Mammary epithelial cell (primary cell): ENCODE measurements at places on chromosomes 3 and 15. TPM values are rescaled to one million over a fixed set of nuclear protein-coding genes. Genes with fewer than 3 reads are reported as not detected.

DNA sequence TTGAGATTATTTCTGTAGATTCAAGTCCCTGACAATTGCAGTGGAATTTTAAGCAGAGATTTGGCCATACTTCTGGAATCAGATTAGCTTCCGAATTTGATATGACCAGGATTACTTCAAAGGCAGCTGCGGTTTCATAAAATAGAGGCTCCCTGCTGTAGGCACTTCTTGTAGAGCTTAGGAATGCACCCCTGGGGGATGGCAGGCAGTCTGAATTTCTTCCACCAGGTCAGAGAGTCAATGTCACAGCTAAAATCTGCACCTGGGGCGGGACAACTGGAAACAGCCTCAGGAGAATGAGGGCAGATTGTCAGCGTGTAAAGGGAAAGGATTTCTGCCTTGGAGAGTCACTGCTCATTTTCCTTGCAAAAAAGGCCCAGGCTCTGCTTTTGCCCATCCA, 182.6 kb downstream of the ARRDC4 start:
- no peak for DNase-seq

GRCh38 chr3:72238010-72238691, 453.2 kb upstream of the PROK2 start:
- DNase-seq = no peak

DNA sequence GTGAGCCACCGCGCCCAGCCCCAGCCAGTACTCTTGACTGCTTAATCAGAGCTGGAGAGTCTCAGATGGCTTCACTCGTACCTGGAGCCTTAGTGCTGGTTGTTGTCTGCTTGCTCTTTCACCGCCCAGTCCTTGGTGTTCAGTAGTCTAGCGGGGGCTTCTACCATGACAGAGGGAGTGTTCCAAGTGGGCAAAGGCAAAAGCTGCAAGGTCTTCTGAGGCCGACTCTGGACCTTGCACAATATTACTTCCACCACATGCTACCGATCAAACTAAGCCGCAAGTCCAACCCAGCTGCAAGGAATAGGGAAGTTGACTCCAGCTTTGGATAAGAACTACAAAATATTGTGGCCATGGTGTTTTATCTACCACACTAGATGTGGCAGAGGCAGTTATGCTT, 6.6 kb downstream of the PARL start:
- no peak for DNase-seq

DNA sequence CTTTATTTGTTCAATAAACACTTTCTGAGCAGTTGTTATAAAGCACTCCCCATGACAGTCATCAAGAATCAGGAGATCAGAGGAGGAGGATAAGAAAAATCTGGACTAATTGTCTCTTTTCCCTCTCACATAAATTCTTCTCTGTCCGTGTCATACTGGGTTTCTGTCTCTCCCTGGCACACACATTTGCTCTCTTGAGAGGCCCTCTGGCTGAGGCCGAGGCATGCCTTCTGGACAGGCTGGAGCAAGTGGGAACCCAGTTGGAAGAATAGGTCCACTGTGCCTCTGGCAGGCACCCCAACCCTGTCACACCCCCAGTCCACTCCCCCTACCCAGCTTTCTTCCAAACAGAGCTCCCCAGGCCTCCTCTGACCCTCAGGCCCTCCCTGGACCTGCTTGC, 315.8 kb downstream of the UACA start:
- no peak for DNase-seq

DNA sequence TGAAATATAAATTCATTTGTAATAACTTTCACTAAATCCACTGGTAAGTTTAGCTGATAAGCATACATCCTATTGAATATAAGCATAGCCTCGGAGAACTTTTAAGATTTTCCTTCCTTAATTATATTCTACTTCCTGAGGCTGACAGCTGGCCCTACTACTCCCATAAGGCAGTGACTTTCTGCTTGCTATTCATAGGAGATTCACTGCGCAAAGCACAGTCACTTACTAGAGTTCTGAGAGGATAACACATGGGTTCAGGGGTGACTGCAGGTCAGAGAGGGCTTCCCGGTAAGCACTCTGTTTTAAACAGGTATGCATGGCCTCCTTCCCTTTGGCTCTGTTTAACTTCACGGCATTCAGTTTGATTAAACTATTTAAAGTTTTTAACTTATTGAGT, 75.8 kb downstream of the FAIM start:
- DNase-seq = no peak

GRCh38 chr15:49693498-49693897, 72.7 kb downstream of the DTWD1 start:
- DNase-seq = no peak

GRCh38 chr15:89143503-89144162, 55.4 kb downstream of the ABHD2 start:
- DNase-seq = peak; percentile 74

DNA sequence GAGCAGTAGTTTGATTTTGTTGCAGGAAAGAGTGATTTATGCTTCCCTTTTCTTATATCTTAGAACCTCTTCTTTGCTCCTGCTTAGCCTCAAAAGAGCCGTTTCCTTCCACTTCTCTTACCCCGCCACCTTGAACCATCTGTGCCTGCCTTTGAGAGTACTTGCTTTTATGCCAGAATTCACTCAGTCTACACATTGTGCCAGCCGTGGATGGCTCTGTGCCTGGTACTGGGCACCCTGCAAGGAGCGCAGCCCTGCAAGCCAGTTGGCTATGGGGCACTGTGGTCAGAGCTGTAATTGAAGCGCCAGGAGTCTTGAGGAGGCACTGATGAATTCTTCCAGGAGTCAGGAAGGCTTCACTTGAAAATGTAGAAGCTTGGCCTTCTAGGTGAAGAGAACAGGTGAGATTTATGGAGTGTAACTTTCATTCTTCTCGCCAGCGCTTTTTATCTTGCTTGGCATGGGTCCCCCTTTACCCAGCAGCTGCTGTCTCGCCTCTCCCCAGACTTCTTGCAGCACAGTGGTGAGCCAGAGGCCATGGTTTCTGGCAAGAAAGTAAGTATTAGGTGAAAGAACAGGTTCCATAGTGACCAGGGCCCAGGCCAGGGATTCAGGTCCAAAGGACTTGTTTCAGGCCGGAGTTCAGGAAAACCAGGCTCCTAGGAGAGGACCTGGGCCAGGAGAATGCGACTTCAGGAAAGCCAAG, 4.9 kb downstream of the TMED3 start:
- no peak for DNase-seq

DNA sequence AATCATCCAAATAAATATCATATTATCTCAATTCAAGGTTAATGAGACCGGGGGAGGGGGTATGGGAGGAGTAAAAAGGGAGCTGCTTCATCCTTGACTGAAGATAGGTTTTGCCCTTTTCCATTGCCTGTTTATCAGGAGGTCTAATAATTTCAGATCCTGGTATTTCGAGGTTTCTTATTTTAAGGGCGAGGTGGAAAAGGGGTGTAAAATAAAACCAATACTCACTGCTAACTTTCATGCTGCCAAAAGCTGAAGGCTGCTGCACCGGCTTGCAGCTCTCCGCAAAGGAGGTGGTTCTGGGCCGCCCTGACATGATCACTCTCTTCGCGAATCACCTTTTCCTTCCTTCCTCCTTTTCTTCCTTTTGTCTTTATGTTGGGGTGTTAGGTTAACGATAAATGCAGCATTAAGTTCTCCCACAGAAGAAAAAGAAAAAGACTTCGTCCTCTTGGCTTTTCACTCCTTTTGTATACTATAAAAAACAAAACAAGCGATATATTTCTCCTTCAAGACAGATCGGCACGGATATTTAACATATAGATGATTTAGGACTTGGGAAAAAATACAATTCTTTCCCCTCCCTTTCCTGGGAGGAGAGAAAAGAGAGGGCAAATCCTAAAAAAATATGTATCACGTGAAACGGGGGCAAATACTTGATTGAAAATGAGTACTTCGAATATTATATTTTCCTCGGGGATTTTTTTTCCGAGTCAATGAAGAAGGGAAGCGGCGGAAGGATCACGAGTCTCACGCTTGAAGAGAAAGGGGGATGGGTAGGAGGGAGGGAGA, 932 bp downstream of the GSK3B start:
- no peak for DNase-seq

- peak; percentile 56 for DNase-seq
Measured at GRCh38 chr15:90099868-90100831, 2.1 kb downstream of the IDH2 start.

- DNase-seq = no peak
Measured at GRCh38 chr3:130839813-130840212, 54.1 kb upstream of the ATP2C1 start.

SLC12A1 gene
- polyA plus RNA-seq = not detected

GOLGA8Q gene
- polyA plus RNA-seq = not detected

CKMT1B gene
- polyA plus RNA-seq = 54.1 TPM

LTF gene
- polyA plus RNA-seq = 0.02 TPM

MASP1 gene
- polyA plus RNA-seq = not detected

PATL2 gene
- 0.12 TPM for polyA plus RNA-seq

GABRA5 gene
- not detected for polyA plus RNA-seq

VILL gene
- polyA plus RNA-seq = 1.8 TPM
